Lower lobe of right lung (tissue), 2 donors: ENCODE measurements at places on chromosomes 4 and X. TPM values are rescaled to one million over a fixed set of nuclear protein-coding genes. Genes with fewer than 3 reads are reported as not detected.

- no peak overlapping the region for H3K27ac ChIP-seq
Observed at GRCh38 chr4:139299536-139299935, 1.8 kb upstream of the NAA15 start.

GRCh38 chr4:138897811-138898226 lies 117.8 kb upstream of the NOCT start:
- H3K27me3 ChIP-seq = no peaks in the 10 kb centered on the region
- no peak overlapping the region for H3K27ac ChIP-seq
- peaks cover 6% of the 10 kb centered on the region for H3K4me1 ChIP-seq
- H3K36me3 ChIP-seq = no peaks in the 10 kb centered on the region

Gene RBM41
- total RNA-seq = 20.4 TPM

- no peak overlapping the region for H3K4me3 ChIP-seq
- no peak for DNase-seq
- no peak overlapping the region for H3K27ac ChIP-seq
- H3K4me1 ChIP-seq = no peaks in the 10 kb centered on the region
- H3K36me3 ChIP-seq = no peaks in the 10 kb centered on the region
- no peaks in the 10 kb centered on the region for H3K27me3 ChIP-seq
Observed at GRCh38 chr4:113288696-113289095, 239.2 kb downstream of the ANK2 start.

Gene HMX1
- total RNA-seq = not detected

DNA sequence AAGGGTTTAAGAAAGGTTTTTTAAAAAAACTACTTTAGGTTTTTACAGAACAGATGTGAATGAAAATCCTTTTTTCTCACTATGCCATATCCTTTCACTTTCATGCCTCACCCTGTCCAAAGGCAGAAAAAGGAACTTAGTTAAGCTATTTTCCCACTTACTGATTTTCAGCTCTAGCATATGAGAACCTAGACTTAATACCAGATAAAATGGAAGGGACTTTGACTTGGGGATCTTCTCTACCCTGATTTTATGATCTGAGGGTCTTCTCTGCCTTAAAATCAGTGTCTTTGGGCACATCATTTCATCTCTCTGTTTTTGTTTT lies 42.4 kb downstream of the FNIP2 start:
- DNase-seq = no peak
- H3K27me3 ChIP-seq = no peaks in the 10 kb centered on the region
- peaks cover 90% of the 10 kb centered on the region for H3K4me1 ChIP-seq
- H3K4me3 ChIP-seq = no peak overlapping the region
- peak overlapping the region; percentile 75 for H3K27ac ChIP-seq
- no peaks in the 10 kb centered on the region for H3K36me3 ChIP-seq

DNA sequence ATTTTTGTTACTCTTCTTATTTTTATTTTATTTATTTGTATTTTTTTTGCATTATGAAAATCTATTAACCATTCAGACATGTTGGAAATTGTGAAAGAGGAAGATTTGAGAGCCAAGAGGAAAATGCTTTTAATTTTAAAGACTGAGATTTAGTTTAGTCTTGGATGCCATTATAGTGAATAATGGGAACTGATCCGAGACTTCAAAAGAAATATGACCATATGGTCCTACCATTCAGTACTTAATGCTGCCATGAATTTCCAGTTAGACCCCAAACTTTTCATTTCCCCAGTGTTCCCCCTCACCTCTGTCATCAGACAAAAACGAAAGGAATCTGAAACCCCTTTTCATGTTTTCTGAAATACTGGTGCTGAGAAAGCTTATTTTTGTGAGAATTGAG lies 95.5 kb downstream of the TENM3 start:
- H3K4me3 ChIP-seq = no peak overlapping the region
- no peaks in the 10 kb centered on the region for H3K4me1 ChIP-seq
- DNase-seq = no peak
- H3K36me3 ChIP-seq = no peaks in the 10 kb centered on the region

DNA sequence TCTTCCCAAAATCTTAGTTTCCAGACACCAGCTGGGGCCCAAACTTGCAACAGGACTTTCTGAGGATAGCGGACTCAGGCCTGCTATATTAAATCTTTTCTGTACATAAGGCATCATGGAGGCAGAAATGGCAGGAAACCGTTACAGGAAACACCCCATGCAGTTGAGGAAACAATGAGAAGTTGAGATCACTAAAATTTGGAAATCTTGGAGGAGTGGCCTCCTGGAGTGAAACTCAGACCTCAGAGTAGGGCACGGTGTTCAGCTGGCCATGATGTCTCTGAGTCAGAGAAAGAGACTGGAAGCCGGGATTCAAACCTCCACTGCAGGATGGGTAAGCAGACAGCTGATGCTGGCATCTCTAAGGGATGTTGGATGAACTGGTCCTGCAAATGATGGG lies 372.6 kb upstream of the CTSO start:
- no peak overlapping the region for H3K4me3 ChIP-seq
- H3K27me3 ChIP-seq = no peaks in the 10 kb centered on the region
- no peak for DNase-seq
- H3K27ac ChIP-seq = no peak overlapping the region
- H3K36me3 ChIP-seq = no peaks in the 10 kb centered on the region

Gene MAGEE2
- not detected for total RNA-seq

DNA sequence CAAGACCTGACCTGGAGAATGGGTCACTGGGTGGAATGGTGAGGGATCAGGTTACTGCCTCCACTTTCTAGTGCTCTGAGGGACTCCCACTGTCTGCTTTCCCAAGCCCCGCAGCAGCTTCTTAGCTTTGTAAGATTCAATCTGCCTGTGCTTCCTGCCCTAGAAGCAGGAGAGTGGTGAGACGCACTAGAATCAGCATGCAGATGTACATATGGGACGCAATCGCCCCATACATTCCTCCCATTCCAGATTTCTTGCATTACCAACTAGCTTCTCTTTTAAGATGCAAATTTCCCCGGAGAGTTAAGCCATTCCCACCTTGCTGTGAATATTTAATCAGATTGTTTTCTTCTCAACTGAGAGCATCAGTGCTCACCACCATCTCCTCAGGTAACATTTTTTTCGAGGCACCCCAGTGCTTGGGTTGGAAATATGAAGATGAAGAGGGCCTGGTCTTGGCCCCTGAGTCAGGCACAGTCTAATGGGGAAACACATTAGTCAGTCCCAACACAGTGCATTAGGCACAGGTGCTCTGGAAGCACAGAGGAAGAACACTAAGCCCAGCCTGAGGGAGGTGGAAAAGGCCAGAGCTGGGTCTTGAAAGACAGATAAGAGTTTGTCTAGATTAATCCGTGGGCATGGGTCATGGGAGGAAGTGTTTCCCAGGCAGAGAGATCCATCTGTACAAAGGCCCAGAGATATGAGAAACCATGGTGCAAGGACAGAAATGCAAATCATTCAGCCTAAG lies 66.7 kb upstream of the PRPS1 start:
- H3K4me1 ChIP-seq = no peaks in the 10 kb centered on the region
- no peaks in the 10 kb centered on the region for H3K36me3 ChIP-seq
- H3K27ac ChIP-seq = no peak overlapping the region
- no peak overlapping the region for H3K4me3 ChIP-seq
- DNase-seq = no peak

DNA sequence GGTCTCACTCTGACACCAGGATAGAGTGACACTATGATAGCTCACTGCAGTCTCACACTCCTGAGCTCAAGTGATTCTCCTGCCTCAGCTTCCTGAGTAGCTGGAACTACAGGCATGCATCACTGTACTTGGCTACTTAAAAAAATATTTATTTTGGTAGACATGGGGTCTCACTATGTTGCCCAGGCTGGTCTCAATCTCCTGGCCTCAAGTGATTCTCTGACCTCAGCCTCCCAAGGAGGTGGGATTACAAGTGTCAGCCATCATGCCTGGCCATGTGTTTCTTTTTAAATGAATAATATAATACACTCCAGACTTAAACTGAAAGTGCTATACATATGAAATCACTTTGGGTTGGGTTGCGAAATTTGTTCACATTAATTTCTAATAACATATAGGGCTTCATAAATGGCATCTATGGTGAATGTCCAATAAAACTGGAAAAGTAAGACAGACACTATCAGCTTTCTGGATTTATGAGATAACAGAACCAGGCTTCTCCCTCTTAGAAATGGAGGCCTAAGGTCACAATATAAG lies 48.0 kb downstream of the SEC24D start:
- H3K27me3 ChIP-seq = no peaks in the 10 kb centered on the region
- no peak for DNase-seq
- H3K27ac ChIP-seq = no peak overlapping the region
- H3K4me3 ChIP-seq = no peak overlapping the region
- H3K36me3 ChIP-seq = peaks cover 37% of the 10 kb centered on the region
- H3K4me1 ChIP-seq = no peaks in the 10 kb centered on the region

Gene MYOZ2
- total RNA-seq = not detected

- H3K27me3 ChIP-seq = peaks cover 9% of the 10 kb centered on the region
- H3K4me1 ChIP-seq = no peaks in the 10 kb centered on the region
- no peak for DNase-seq
- no peaks in the 10 kb centered on the region for H3K36me3 ChIP-seq
- H3K4me3 ChIP-seq = no peak overlapping the region
Observed at GRCh38 chr4:4919927-4920326, 60.5 kb downstream of the MSX1 start.

Gene GPRASP2
- 7.9 TPM for total RNA-seq

Gene TMPRSS11F
- total RNA-seq = not detected

GRCh38 chrX:18964026-18964425 lies 19.9 kb downstream of the PHKA2 start:
- no peak for DNase-seq
- no peak overlapping the region for H3K27ac ChIP-seq
- H3K36me3 ChIP-seq = no peaks in the 10 kb centered on the region
- H3K4me1 ChIP-seq = no peaks in the 10 kb centered on the region

DNA sequence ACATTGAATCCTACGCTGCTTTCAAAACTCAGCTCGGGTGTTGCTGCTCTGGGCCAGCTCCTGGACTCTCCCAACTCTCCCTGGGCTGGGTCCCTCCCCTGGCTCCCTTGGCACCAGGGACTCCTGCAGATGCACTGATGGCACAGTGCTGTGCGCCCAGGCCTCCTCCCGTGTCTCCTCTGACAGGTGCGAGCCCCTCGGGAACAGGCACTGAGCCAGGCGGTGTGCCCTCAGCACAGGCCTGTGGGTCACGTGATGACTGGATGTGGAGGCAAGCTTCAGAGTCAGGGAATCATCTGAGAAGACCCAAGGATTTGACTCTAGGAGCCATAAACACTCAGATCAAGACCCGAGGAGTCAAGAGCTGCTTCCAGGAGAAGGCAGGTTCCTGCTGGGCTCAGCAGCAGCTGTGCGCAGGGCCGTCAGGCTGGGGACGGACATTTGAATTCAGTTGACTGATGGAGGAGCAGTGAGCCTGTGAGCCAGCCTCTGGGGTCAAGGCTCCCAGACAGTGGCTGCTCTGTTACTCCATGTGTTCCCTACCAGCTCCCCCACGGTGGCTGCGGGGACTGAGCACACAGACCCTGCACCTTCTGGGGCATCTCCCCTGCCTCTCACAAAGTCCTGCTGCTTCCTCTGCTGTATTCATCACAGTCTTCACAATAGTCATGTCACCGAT lies 33.0 kb downstream of the NAT8L start:
- H3K27me3 ChIP-seq = no peaks in the 10 kb centered on the region
- DNase-seq = no peak
- no peak overlapping the region for H3K27ac ChIP-seq
- H3K4me1 ChIP-seq = no peaks in the 10 kb centered on the region
- H3K36me3 ChIP-seq = no peaks in the 10 kb centered on the region
- H3K4me3 ChIP-seq = no peak overlapping the region

GRCh38 chr4:1813915-1814314 lies 20.8 kb downstream of the FGFR3 start:
- no peak overlapping the region for H3K27ac ChIP-seq
- H3K4me3 ChIP-seq = no peak overlapping the region
- H3K4me1 ChIP-seq = no peaks in the 10 kb centered on the region

Gene CT45A1
- total RNA-seq = not detected

GRCh38 chrX:119655125-119655524 lies 37.8 kb downstream of the SEPTIN6 start:
- no peaks in the 10 kb centered on the region for H3K4me1 ChIP-seq
- no peak overlapping the region for H3K27ac ChIP-seq
- no peaks in the 10 kb centered on the region for H3K36me3 ChIP-seq
- no peak overlapping the region for H3K4me3 ChIP-seq
- DNase-seq = no peak

Gene SPARCL1
- 299 TPM for total RNA-seq

GRCh38 chr4:132114885-132115284 lies 1034.2 kb upstream of the PCDH10 start:
- no peaks in the 10 kb centered on the region for H3K36me3 ChIP-seq
- H3K4me3 ChIP-seq = no peak overlapping the region
- H3K27ac ChIP-seq = no peak overlapping the region
- H3K4me1 ChIP-seq = no peaks in the 10 kb centered on the region

- H3K4me3 ChIP-seq = no peak overlapping the region
- H3K27me3 ChIP-seq = no peaks in the 10 kb centered on the region
- H3K4me1 ChIP-seq = no peaks in the 10 kb centered on the region
Observed at GRCh38 chr4:109390115-109390768, 43.4 kb upstream of the SEC24B start.

- peaks cover 31% of the 10 kb centered on the region for H3K27me3 ChIP-seq
- DNase-seq = peak; percentile 93
- peaks cover 6% of the 10 kb centered on the region for H3K36me3 ChIP-seq
- H3K4me3 ChIP-seq = peak overlapping the region; percentile 63
- peak overlapping the region; percentile 57 for H3K27ac ChIP-seq
- H3K4me1 ChIP-seq = peaks cover 36% of the 10 kb centered on the region
Observed at GRCh38 chr4:1167244-1167949, 5.0 kb downstream of the SPON2 start.

Gene COL4A6
- total RNA-seq = 1.8 TPM

GRCh38 chr4:143391895-143392294 lies 55.2 kb downstream of the GAB1 start:
- no peak for DNase-seq
- no peak overlapping the region for H3K4me3 ChIP-seq
- peaks cover 72% of the 10 kb centered on the region for H3K4me1 ChIP-seq
- peak overlapping the region; percentile 25 for H3K27ac ChIP-seq
- H3K27me3 ChIP-seq = no peaks in the 10 kb centered on the region

DNA sequence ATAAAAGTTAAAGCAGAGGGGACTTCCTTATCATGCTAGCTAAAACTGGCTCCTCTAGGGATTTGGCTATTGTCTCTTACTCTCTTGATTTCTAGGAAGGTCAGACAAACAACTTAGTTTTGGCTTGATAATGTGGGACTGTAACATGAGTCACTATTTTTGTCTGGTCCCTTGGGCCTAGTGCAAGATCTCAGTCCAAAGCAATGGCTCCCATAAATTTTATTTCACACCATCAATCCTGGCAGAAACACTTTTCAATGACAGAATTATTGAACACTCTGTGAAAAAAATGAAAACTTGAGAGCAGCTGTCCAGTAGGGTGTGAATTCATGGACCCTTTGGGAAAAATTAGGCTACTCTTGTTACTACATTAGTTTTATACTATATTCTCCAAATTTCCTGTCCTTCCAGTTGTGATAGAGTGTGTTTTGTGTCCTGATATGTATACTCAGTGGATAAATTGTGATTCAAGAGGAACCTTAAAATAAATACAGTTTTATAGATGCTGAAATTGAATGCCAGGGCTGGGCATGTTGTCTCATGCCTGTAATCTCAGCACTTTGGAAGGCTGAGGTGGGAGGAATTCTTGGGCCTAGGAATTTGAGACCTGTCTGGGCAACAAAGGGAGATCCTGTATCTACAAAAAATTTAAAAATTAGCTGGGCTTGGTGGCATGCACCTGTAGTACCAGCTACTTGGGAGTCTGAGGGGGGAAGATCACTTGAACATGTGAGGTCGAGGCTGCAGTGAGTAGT lies 10.8 kb upstream of the SNCA start:
- H3K27me3 ChIP-seq = no peaks in the 10 kb centered on the region
- no peaks in the 10 kb centered on the region for H3K36me3 ChIP-seq
- H3K27ac ChIP-seq = no peak overlapping the region
- no peaks in the 10 kb centered on the region for H3K4me1 ChIP-seq
- H3K4me3 ChIP-seq = no peak overlapping the region
